Tibial artery (tissue), 4 donors: ENCODE measurements at places on chromosomes 5 and 9.

DNA sequence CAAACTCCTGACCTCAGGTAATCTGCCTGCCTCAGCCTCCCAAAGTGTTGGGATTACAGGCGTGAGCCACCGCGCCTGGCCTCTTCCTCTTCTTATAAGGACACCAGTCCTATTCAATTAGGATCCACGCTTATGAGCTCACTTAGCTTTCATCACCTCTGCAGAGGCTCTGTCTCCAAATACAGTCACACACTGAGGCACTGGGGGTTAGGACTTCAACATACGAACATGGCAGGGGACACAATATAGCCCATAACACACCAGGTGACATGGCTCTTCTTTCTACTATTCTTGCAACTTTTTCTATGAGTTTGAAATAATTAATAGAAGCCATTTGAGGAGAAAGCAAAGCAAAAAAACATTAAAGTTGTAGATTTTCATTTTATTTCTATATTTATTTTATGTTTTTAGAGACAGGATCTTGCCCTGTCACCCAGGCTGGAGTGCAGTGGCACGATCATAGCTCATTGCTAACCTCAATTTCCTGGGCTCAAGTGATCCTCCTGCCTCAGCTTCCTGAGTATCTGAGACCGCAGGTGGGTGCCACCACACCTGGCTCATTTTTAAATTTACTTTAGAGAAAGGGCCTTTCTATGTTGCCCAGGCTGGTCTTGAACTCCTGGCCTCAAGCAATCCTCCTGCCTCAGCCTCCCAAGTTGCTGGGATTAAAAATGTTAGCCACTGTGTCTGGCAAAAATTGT lies 6.0 kb upstream of the PRRT1B start:
- DNase-seq, result no peak

- no peak for DNase-seq
Measured at GRCh38 chr9:121706149-121706750, 54.8 kb downstream of the DAB2IP start.

GRCh38 chr5:61603211-61603908 lies 271.3 kb downstream of the ZSWIM6 start:
- DNase-seq, result no peak

DNA sequence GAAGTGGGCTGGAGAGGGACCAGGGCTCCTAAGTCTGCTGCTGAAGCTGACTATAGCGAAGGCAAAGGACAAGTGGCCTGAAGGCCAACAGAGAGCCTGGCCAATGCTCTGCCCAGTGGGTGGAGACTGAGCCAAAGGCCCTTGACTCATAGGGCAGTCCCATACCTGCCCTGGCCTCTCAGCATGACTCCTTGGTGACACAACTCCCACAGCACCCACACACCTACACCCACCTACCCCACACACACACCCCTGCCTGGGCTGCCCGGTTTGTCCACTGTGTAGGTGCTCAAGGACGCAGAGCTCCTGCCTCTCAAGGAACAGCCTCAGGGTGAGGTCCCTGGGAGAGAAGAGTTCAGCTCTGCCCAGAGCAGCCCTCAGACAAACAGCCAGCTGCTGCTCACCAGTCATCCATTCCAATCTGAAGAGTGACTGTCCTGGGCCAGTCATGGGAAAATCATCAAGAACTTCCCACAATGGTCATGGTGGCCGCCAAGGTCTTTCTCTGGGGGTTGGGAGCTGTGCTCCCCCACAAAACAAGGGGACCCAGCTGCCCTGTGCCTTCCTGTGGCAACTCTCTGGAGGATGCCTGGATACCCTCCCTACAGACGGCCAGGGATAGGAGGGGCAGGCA lies 5.0 kb downstream of the TNIP1 start:
- DNase-seq, result no peak

- DNase-seq, result no peak
Measured at GRCh38 chr5:38615042-38615441, 58.6 kb upstream of the LIFR start.

DNA sequence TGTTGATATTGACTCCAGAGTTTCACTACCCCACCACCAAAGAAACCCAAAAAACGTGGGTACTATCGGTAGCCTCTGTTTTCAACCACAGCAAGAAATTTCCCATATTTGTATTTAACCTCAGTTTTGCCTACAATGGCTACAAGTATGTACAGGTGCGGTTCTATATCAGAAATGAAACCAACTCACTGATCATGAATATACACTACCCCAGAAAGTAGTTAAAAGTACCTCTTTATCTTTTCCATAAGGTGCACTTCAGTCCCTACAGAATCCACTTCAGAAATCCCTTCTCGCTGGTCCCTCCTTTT lies 140.6 kb upstream of the SLC12A2 start:
- no peak for DNase-seq

- DNase-seq, result no peak
Measured at GRCh38 chr9:122479062-122479461, 1.3 kb upstream of the OR1J1 start.

DNA sequence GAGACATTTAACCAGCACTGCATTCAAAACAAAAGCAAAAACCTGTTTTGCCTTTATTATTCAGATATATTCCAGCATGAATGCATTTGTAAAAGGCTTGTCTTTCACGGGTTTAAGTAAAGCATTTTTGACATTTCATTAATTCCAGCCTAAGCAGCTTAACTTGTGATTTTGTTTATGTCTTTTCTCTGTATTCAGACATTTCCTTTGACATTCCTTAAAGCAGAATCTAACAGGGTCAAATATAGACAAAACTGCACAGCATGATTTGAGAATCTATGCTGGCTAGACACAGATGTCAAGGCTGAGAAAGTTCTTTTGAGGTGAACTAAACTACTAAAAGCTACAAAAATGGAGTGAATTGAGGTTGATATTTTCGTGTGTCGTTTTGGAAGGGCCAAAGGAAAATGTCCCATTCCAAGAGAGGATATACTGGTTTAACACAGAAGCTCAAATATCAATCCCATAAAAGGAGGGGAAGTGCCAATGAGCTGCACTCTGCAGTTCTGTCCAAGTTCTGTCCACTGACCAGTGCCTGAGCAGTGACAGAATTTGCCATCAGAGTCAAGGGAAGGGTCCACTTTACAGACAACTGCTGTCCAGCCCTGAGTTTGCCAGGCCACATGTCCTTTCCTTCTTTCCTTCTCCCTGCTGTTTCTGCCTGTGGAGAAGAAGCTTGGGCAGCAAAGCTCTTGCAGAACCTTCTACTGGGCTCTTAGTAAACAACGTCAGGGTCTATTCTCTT lies 198.7 kb upstream of the KLF9 start:
- DNase-seq, result no peak

GRCh38 chr9:124108216-124108615 lies 96.6 kb downstream of the LHX2 start:
- DNase-seq, result no peak

- DNase-seq, result no peak
Measured at GRCh38 chr5:82560969-82561368, 282.8 kb upstream of the RPS23 start.

DNA sequence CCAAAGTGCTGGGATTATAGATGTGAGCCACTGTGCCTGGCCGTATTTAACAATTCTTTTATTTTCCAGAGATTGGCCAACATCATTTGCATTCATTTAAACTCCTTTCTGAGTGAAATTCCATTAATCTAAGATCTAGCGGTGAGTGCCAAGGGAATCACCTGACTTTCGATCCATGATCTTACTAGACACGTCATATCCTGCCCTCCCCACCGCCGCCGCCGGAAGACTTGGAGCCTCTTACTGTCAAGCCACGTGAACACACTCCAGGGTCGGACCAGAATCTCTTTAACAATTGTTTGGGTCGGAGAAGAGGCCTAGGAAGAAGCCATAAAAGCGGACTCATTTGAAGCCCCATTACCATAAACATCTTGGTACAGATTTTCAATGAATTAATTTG lies 12.9 kb downstream of the INPP5E start:
- DNase-seq, result no peak

GRCh38 chr5:150347451-150347850 lies 10.0 kb upstream of the TCOF1 start:
- DNase-seq, result no peak

GRCh38 chr9:133990366-133991213 lies 1.5 kb downstream of the VAV2 start:
- peak; percentile 78 for DNase-seq

- DNase-seq, result no peak
Measured at GRCh38 chr9:88587182-88587581, 52.2 kb downstream of the NXNL2 start.

GRCh38 chr5:72191404-72191803 lies 84.1 kb downstream of the MAP1B start:
- DNase-seq, result no peak

- peak; percentile 78 for DNase-seq
Measured at GRCh38 chr5:88833371-88834130, 49.4 kb downstream of the MEF2C start.

DNA sequence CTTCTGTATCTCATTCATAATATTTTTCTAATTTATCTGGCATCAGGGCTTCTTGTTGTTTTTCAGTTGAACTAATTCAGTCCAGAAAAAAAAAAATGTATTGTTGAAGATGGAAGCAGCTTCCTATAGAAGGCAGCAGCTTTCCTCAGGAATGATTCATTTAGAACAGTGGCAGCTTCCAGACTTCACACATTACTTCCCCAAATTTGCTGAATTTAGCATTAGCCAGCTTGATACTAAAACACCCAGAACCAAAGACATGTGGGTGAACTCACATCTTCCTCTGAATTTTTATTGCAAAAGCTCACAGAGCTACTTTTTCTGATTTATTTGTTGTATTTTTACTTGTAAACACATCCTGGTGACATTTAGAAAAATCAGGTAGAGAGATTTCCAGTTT lies 53.8 kb downstream of the HCN1 start:
- DNase-seq, result no peak

- no peak for DNase-seq
Measured at GRCh38 chr5:72908664-72909063, 47.2 kb upstream of the FCHO2 start.

DNA sequence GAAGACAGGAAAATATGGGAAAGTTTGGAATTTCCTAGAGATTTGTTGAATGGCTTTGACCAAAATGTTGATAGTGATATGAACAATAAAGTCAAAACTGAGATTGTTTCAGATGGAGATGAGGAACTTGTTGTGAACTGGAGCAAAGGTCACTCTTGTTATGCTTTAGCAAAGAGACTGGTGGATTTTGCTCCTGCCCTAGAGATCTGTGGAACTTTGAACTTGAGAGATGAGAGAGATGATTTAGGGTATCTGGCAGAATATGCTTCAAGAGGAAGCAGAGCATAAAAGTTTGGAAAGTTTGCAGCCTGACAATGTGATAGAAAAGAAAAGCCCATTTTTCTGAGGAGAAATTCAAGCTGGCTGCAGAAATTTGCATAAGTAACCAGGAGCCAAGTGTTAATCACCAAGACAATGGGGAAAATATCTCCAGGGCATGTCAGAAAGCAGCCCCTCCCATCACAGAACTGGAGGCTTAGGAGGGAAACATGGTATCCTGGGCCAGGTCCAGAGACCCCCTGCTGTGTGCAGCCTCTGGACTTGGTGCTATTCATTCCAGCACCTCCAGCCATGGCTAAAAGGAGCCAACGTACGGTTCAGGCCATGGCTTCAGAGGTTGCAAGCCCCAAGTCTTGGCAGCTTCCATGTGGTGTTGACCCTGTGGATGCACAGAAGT lies 114.3 kb upstream of the STARD4 start:
- DNase-seq, result no peak

GRCh38 chr5:73266176-73266738 lies 93.3 kb downstream of the TMEM174 start:
- DNase-seq, result no peak
